ENCODE measurements at places on chromosomes 7 and 10.

DNA sequence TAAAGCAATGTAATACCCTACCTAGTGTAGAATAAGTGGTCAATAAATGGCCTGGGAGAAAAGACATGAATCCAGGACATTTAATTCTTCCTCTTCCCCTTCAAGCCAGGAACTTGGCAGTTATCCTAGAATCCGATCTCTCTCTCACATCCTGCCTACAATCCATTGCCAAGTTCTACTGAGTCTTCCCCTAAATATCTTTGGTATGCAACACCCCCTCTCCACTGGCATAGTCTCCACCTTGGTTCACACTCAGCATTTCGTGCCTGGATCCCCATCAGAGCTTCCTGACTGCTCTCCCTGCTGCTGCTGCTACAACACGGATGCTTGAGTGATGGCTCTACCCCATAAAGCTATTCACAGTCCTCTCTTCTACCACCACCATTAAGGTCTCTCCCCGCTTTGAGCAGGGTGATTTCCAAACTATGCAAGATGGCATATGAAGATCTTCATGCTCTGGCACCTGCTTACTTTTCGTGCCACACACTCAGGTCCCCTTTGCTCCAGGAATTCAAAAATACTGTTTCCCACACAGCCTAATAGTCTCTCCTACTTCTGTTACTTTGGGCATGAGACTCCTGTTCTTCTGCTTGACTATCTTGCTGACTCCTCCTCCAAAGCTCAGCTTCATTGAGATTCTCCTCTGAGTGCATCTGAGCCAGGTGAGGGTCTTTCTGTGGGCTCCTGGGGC is 4.8 kb downstream of the ANK3 start:
- DNase-seq, result no peak

DNA sequence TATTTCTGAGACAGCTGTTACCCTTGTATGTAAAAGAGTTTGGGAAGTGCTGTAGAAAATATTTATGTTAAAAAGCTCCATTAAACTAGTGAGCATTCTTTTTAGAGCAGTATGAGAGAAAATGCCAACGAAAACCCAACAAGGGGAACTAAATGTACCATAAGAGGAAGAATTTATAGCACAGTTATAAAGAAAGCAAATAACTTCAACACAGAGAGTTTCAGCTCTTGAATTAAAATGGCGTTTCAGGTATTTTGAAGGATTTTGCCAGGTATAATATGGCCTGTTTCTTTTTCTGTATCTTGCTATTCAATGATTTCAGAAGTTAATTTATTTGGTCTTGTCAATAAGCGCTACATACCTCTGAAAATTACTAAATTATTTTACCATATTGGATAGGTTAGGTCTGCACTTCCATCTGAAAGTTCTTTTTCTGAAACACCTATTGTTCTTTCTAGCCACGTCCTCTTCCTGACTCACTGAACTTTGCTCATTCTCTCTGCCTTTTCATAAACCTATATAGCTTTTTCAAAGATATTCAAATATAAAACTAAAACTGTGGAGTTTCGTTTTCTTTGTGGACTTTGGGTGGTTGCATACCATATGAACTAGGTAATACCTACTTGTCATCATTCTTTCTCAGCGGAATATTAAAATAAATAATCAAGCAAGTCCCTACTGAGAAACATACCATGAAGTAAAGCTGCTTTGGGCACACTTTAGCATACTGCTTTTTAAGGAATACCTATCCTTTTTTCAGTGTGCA is 136.1 kb downstream of the SEMA3A start:
- DNase-seq, result no peak

- no peak for DNase-seq
Observed at GRCh38 chr7:80165177-80165576, 30.5 kb downstream of the GNAI1 start.

GRCh38 chr10:31037749-31038148 is 6.1 kb upstream of the ZNF438 start:
- no peak for DNase-seq

GRCh38 chr10:1367938-1368841 is 312.0 kb downstream of the WDR37 start:
- DNase-seq, result no peak

DNA sequence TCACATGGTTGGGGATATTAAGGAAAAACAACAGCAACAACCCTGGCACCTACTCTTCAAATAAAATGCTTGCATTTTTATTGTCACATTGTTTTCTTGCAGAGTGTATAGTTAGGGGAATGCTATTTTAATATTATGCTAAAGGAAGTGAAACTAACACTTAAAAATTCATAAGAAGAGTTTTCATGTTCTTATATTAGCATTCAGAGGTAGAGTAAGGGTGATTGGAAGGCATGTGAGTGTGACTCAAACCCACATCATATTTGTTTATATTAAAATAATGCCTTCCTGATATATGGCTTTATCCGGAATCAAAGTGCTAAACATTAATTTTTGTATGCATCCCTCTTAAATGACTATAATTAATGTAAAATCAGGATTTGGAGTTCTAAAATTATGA is 59.8 kb upstream of the TES start:
- DNase-seq, result no peak

- DNase-seq, result no peak
Observed at GRCh38 chr10:84537447-84537931, 209.1 kb downstream of the CCSER2 start.

- DNase-seq, result no peak
Observed at GRCh38 chr7:114375907-114376306, 38.7 kb upstream of the FOXP2 start.

DNA sequence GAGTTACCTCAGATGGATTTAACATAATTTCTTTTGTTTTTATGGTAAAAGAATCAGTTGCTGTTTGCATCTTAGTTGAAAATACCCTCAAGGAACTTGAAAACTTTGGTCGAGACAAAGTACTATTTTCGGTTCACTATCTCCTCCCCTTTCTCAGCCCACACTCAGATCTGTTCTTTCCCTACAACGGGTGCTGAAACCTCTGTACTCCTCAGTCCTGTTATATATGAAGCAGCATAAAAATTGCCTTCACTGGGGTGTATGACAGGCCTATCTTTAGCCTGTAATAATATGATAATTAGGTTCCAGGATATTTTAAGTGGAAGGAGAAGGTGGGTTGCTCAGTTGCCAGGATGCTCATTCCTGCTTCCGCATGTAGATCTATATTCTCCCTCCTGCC is 105.2 kb upstream of the NOBOX start:
- DNase-seq, result no peak

GRCh38 chr7:99679032-99679399 is 780 bp downstream of the CYP3A5 start:
- no peak for DNase-seq

DNA sequence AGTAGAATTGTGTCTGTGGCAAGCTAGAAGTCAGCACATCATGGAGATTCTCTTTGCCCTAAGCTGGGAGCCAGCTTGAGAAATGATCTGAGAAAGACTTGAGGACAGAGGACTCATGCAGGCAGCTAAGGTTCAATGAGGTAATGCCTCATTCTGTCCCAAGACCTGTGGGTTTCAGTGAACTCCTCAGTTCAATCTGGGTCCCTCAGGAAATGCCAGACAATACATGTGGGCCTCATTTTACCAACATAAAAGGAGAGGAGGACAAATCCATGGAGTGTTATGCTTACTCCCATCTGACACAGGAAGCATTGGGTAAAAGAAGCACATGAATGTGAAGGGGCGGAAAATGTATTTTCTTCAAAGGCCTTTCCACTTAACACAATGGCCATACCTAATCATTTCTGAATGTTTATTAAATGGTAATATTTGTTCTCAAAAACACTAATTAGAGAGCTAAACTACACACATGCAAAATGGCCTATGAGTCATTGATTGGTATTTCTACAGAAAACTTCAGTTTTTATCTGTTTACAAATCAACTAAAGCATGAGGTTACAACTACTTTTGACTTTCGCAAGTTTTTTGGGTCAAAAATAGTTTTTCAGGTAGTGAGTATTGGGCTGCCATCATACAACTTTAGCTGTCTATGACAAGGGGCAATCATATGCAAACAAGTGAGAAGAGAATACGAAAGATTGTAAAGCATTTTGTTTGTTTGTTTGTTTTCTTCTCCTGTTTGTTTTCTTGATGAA is 205.3 kb downstream of the CHRM2 start:
- DNase-seq, result no peak

- no peak for DNase-seq
Observed at GRCh38 chr10:121041906-121042305, 190.7 kb downstream of the WDR11 start.

- DNase-seq, result no peak
Observed at GRCh38 chr7:79465551-79465950, 12.1 kb upstream of the MAGI2 start.

- no peak for DNase-seq
Observed at GRCh38 chr7:139893999-139894398, 64.9 kb downstream of the TBXAS1 start.

DNA sequence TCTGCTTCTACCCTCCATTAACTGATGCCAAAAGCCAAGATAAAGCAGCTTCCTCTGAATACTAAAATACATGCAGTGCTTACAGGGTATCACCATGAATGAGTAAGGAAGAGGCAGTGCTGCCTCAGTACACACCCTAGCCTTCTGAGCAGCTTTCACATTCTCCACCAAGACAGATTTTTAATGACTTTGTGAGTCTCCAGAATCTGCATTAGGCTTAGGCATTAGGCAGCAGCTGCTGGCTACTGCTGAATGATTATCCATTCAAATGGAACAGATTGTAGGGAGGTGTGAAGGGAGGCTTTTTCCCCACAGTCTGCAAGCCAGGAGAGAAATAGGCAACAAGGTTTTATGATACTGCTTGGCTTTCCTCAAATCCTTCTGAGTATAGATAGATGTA is 1226.7 kb upstream of the LRRN3 start:
- no peak for DNase-seq
